ENCODE measurements at places on chromosomes 4 and X.

DNA sequence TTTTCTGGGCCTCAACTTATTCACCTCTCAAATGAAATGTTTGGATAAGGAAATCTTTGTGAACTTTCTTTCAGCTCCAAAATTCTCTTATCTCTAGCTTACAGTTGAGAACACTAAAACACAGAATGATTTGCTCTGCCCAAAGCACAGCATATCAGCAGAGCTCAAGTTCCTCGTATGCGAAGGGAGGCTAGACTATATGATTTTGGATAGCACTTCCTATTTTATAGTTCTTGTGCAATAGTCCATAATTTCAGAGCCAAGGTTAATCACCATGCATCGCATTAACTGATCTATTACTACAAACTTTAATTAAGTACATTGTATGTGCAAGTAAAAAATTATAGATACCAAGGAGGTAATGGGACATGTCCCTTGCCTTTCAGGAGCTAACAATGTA, 27.0 kb upstream of the KLHL13 start:
- peak; percentile 7 for DNase-seq

DNA sequence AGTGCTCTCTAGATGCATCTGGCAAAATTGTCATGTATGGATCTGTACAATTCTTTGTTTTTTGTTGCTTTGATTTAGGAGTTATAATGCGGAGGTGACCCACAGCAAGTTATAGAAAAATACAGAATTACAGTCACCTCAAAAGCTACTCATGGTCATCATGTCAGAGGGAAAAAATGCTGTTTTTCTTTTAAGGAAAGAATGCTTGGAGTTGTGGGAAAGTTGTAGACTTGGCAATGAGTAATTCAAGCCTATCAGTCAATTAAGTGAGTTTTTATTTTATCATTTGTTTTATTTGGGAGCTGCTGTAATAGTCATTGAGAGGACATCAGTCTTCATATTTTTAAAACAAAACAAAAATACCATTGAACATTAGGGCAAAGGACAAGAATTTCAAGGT, 16.4 kb downstream of the FHL1 start:
- DNase-seq: no peak

- no peak for DNase-seq
Measured at GRCh38 chr4:81506731-81507130, 35.0 kb upstream of the RASGEF1B start.

- DNase-seq: no peak
Measured at GRCh38 chr4:4474476-4474875, 67.4 kb downstream of the STX18 start.

GRCh38 chrX:95441836-95442235, 1242.8 kb upstream of the DIAPH2 start:
- DNase-seq: no peak

- peak; percentile 4 for DNase-seq
Measured at GRCh38 chrX:106802388-106803275, at the start of gene TBC1D8B. TBC1D8B (plus strand) TSS chrX:106802673; CDS start chrX:106802854, 181 bp downstream.

DNA sequence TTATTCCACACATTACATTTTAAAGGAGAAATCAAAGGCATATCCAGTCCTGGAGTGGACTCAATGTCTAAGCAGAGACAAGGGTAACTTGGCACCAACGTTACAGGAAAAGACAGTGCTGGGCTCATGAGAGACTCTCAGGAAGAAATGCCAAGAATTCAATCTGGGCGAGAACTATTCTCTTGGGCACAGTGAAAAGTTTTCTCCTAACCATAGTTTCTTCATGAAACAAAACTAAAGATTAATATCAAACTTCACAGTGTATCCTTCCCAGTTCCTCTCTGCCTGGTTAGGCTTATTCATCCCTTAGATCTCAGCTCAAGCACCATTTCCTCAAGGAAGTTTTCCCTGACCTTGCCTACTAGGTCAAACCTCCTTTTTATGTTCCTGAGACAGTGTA, 109.4 kb upstream of the TLL1 start:
- no peak for DNase-seq

DNA sequence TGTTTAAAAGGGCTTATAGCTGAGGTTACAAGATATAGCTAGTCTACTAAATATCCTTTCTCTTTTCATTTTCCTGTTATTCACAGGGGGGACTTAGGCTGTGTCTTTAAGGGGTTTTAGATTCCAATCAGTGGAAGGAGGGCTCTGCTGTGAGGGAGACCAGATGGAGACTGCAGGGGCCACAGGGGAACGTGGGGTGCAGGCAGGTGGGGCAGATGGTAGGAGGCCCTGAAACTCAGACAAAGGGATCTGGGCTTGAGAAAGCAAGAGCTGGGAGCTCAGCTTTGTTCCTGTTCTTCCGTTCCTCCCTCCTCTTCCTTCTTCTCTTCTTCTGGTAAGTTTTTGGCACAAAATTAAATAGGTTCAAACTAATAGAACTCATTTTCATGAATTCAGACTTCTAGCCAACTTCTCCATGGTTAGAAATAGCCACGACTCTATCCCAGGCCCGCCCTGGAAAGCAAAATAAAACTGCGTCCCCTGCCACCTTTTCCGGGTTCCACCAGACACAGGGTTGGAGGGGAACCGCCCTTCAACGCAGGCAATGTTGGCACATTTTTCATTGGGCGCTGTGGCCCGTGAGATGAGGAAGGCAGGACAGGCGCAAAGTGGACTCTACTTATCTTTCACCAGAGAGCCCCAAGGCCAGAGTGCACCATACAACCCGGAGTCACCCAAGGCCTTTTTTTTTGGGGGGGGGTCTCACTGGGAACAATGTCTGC, 3.5 kb upstream of the TMSB4X start:
- no peak for DNase-seq

DNA sequence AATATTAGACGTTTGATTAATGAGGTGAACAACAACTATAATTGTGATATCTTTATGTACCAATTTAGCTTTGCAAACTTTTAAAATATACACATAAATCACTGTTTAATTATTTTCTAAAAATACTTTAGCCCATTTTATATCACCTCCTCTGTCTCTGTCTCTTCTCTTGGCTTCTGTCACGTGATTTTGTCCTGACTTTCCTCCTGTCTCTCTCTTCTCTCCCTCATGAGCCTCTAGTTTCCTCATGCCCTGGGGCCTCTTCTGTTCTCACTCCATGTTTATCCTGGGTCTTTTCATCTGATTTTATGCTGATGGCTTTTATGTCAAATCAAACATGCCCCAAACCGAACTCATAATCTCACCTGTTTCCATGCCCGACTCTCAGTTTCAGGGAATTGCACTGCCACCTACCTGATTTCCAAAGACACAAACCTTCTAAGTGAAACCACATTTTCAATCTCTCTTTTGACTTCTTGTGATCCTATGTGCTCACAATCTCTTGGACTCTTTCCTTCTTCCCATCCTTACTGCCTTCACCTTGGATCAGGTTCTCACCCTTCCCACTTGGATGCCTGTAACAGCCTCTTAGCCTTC, 303.0 kb upstream of the GALNT7 start:
- DNase-seq: no peak

GRCh38 chr4:138573246-138573645, 331.1 kb upstream of the SLC7A11 start:
- DNase-seq: no peak

DNA sequence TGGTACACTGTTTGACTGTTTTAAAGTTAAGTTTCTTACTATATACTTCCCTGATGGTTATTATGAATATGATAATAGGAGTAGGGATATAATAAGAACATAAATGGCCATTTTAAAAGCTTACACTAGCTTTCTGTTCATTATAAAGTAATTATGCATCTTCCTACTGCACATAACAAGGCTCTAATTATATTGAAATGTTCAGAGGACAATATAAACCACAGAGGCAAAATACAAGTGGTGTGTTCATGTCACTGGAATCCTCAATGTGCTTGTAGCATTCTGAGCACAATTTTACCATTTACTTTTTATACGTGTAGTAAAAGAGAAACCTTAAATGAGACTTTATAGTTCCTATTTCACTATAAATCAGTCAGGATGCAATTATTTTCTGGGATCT, 268.3 kb downstream of the TMA16 start:
- DNase-seq: no peak

GRCh38 chr4:186161138-186161537, 30.2 kb upstream of the CYP4V2 start:
- DNase-seq: no peak

Measured in NB4 (cell line).